ENCODE measurements at places on chromosomes 11 and 22. TPM values are rescaled to one million over a fixed set of nuclear protein-coding genes. Genes with fewer than 3 reads are reported as not detected.

DNA sequence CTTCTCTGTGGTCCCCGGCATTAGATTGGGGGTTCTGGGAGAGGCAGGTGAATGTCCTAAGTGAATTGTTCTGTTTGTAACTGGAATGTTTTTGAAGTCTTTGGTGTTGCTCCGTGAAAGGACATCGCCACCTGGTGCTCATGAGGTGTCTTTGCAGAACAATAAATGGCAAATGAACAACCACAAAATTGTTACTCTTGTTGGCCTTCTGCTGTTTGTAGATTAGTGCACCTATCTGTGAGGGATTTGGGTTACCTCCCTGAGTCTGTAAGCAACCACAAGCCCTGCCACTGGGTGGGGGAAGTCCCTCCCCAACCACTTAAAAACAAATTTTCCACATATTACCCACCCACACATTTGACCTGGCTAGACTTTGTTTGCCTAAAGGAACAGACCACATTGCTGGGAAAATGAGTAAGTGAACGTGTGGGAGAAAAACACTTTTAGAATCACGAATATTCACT is 4.7 kb downstream of the MPEG1 start:
- peak; percentile 75 for DNase-seq
- no peaks in the 10 kb centered on the region for H3K27me3 ChIP-seq
- no peak overlapping the region for H3K4me3 ChIP-seq
- no peaks in the 10 kb centered on the region for H3K36me3 ChIP-seq
- H3K4me1 ChIP-seq, result no peaks in the 10 kb centered on the region

DNA sequence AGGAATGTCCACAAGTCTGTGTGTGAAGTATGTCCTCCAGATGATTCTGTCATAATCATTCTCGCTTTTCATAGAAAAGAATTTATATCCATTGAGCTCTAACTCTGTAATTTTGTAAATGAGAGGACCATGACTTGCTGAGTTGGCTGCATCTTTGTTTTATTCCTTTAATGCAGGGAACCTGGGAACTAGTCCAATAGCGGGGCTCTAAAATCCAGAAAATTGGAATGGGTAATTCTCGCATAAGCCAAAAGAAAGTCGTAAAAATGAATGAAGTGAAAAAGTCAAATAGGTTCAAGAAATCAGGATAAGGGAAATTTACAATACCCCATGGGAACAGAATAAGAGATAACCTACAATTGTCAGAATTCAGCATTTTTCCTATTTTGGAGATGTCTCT is 232.5 kb downstream of the RAB38 start:
- H3K36me3 ChIP-seq, result no peaks in the 10 kb centered on the region
- no peaks in the 10 kb centered on the region for H3K27me3 ChIP-seq
- H3K27ac ChIP-seq, result no peak overlapping the region
- no peaks in the 10 kb centered on the region for H3K4me1 ChIP-seq

DNA sequence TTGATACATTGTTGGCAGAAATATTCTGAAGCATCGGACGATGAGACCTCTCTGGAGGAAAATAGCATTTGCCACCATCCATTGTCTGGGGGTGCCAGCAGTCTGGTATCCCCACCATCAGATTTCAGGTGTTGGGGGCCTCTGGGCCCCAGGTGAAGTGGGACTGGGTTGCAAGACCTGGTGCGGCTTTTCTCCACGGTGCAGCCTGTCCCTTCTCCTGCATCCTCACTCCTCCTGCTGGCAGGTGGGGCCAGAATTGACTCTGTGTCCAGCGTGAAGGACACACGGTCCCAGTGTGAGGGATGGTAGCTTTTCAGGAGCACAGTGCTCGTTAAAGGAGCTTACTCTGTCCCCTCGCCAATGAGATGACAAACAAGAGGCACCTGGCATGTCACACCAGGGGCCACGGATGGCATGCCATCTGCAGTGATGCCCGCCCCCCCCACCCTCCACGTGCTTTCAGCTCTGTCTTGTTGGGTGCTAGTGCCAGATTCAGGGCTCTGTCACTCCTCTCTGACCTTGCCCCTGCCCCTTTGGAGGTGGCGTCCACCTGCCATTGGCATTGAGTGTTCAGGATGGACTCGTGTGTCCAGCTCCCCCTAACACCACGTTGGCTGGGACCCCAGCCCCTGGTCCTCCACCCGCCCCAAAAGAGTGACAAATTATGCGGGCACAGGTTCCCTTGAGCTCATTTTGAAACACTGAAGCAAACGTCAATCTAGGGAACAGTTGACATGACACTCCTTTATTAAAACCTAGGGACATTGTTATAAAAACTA is 62.4 kb downstream of the PARVG start:
- H3K4me1 ChIP-seq, result no peaks in the 10 kb centered on the region
- H3K27me3 ChIP-seq, result no peaks in the 10 kb centered on the region

DNA sequence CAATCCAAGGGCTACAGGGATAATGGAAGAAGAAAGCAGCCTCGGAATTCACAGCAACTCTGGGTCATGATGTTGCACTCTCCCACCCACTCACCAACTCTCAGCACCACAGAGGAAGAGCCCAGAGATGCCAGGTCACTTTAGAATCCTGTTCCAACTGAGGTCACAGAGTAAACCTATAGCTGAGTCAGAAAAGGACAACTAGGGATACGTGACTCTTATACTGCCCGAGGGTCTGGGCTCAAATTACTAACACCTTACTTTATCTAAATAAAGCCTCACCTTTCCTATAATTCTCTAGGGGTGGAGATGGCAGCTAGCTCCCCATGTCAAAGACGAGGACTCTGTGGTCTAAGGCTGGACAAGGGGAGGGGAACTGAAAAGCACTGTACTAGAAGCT is 24.6 kb downstream of the IL18BP start:
- H3K4me3 ChIP-seq, result no peak overlapping the region
- no peak for DNase-seq
- H3K27ac ChIP-seq, result no peak overlapping the region
- peaks cover 77% of the 10 kb centered on the region for H3K36me3 ChIP-seq
- H3K27me3 ChIP-seq, result no peaks in the 10 kb centered on the region
- H3K4me1 ChIP-seq, result no peaks in the 10 kb centered on the region

DNA sequence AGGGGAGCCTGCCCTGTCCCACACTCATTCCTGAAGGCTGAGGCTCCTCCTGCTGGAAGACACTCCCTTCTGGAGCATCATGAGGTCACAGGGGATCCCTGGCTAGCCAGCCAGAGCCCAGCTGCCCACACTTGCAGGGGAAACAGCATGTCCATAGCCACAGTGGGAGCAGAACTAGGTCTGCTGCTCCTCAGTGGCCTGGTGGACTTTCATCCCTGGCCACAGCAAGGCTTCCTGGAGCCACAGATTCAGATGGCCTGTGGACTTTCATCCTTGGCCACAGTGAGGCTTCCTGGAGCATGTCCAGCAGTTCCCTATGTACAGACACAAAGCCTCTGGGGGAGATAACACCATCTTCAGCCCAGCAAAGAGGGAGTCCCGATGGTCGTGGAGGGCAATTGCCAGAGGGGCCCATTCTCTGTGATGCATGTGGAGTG is 5.9 kb upstream of the APOL6 start:
- peaks cover 4% of the 10 kb centered on the region for H3K4me1 ChIP-seq
- H3K27me3 ChIP-seq, result no peaks in the 10 kb centered on the region
- H3K4me3 ChIP-seq, result no peak overlapping the region
- H3K27ac ChIP-seq, result no peak overlapping the region
- H3K36me3 ChIP-seq, result no peaks in the 10 kb centered on the region
- DNase-seq, result no peak

DNA sequence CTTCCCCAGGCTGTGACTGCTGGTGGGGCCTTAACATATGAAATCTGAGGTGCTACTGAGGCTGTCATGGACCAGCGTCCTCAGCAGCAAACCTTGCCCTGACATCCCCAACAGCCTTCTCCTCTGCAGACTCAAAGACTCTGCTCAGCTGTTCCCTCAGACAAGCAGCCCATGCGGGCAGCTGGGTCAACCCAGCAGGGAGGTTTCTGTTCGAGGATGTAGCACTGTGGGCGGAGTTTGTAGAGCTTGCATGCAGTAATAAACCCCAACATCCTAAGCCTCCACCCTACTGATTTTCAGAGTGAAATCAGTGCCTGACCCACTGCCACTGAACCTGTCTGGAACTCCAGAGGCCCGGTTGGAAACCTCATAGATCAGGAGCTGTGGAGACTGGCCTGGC is 88.8 kb upstream of the XKR3 start:
- H3K4me3 ChIP-seq, result no peak overlapping the region
- no peak overlapping the region for H3K27ac ChIP-seq
- DNase-seq, result no peak
- no peaks in the 10 kb centered on the region for H3K4me1 ChIP-seq
- no peaks in the 10 kb centered on the region for H3K36me3 ChIP-seq
- H3K27me3 ChIP-seq, result no peaks in the 10 kb centered on the region

CECR2 gene
- total RNA-seq, result 32.3 TPM

- no peak overlapping the region for H3K4me3 ChIP-seq
- no peak overlapping the region for H3K27ac ChIP-seq
- no peaks in the 10 kb centered on the region for H3K36me3 ChIP-seq
- no peak for DNase-seq
- H3K27me3 ChIP-seq, result no peaks in the 10 kb centered on the region
These were observed 383.0 kb upstream of the NARS2 start for GRCh38 chr11:78957476-78958245.
